CD8-positive, alpha-beta T cell (primary cell): ENCODE measurements at places on chromosomes 3 and 15. TPM values are rescaled to one million over a fixed set of nuclear protein-coding genes. Genes with fewer than 3 reads are reported as not detected.

DNA sequence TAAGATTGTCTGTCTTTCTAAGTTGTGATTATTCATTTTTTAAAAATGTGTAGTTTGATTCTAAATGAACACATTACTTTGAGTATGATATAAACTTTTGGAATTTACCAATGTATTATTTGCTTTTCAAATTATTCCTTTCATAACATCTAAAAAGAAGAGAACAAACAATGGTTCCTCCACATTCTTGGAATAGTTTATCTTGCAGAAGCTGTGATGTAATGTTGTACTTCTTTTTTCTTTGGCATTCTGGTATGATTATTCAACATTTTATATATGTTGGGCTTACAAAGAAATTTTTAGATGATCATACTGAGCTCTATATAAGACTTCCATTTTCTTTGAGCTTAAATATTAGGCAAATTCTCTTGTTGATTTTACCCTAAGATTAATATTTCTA lies 419.2 kb downstream of the DIPK2A start:
- no peak for DNase-seq

DNA sequence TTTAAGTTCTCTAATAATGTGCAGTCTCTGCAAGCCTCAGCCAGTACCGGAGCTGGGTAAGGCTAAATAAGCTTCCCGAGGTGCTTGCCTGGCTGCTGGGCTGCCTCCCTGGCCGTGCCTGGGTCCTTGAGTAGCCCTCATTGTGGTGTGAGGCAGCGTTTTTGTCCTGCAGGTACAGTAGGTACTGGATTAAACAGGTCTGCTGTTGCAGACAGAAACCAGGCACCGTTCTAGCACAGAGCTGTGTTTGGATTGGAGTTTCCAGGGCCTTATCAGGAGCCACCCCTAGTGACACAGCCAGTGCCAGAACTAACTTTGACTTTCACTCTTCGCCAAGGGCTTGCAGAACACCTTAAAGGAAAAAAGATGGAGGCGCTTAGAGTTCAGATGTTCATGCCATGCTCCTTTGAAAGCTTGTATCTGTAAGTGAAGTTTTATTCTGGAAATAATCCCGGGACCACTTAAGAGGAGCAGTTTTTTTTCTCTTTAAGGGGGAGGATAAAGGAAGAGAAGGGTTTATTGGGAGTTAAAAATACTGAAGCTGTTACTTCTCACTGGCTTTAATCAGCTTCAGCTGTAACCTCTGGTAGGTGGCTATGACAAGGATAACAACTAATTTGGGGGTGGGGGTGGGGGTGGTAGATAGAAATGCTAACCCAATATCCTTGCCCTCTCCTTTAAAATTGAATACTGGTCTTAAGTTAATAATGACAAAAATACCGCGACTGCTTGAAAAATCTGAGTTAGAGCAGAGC lies 126.8 kb downstream of the MITF start:
- DNase-seq = no peak

GRCh38 chr15:52790941-52791751 lies 1.0 kb upstream of the ONECUT1 start:
- no peak for DNase-seq

GRCh38 chr3:105806359-105806758 lies 62.5 kb downstream of the CBLB start:
- DNase-seq = peak; percentile 75

DNA sequence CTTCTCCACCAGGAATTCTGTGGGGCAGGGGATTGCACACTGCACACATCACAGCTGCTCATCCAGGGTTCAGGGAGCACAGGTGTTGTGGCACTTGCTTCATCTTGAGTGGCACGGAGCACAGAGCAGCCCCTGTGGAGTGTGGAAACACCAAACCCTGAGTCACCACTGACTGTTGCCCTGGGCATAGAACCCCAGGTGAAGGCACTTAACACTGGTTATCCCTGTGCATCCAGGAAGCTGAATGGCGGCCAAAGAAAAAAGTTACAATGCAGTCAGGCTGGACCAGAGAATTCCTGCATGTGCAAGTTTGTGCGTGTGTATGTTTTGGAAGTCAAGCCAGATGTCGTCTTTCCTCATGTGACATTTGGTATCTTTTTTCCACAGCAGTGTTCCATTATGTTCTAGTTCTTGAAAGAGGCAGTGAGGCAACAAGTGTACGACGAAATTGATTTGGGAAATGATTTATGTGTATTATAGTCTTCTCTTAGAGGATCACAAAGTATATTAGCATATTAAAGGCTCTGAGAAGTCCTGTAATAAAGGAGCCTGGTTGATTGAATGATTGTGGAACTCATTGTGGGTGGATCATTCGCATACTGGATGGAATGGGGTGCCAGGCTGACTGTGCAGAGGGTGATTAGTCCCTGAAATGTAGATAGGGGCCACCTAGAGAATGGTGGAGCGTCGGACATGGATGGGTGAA lies 292.3 kb downstream of the TLE3 start:
- no peak for DNase-seq

GRCh38 chr15:25171856-25172687 lies 217.3 kb downstream of the SNRPN start:
- no peak for DNase-seq

DNA sequence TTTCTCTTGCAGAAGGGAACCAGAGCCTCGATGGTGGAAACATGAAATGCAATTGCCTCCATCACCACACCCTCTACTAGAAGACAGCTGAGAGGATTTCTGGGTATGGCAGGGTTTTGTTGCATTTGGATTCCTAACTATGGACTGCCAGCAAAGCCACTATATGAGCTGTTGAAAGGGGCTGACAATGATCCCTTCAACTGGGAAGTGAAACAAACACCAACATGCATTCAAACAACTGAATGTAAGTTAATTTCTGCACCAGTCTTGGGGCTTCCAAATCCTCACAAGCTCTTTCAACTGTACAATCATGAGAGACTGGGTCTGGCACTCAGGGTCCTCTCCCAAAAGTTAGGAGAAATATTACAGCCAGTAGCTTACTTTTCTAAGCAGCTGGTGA lies 116.7 kb upstream of the PLCL2 start:
- no peak for DNase-seq

- DNase-seq = no peak
Measured at GRCh38 chr15:80662129-80662528, 33.0 kb upstream of the ABHD17C start.

DNA sequence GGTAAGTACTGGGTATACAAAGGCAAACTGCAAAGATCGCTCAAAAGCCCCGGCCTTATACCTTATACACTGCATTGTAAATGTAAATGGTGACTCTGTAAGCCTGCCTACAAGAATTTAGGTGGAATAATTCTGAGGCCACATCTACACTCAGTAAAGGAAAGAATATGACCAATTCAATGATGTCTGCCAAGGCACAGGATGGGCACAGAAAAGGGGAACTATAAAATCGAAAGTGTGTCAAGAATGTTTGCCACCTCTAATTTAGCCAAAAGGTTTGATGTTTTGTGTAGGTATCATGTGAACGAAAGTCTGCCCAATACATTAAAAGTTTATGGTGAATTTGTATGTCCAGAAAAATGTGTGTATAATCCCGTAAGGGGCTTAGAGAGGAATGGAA lies 96.1 kb downstream of the FOXP1 start:
- no peak for DNase-seq

DNA sequence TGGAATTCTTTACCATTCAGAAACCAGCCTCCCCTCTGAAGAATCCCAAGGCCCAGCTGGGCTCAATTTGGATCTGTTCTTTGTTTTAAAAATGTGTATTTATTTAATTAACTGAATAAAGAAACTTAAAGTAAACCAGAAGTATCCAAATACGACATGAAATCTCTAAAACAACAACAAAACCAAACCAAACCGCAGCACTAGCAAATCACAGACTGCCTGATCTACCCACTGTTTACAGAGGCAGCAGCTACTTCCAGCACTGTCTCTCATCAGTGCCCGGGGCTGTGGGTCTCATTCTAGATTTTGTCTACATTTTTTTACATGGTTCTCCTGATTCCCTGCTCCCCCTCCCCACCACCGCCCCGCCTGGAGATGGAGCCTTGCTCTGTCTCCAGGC lies 2.3 kb downstream of the FLNB start:
- DNase-seq = peak; percentile 39

DNA sequence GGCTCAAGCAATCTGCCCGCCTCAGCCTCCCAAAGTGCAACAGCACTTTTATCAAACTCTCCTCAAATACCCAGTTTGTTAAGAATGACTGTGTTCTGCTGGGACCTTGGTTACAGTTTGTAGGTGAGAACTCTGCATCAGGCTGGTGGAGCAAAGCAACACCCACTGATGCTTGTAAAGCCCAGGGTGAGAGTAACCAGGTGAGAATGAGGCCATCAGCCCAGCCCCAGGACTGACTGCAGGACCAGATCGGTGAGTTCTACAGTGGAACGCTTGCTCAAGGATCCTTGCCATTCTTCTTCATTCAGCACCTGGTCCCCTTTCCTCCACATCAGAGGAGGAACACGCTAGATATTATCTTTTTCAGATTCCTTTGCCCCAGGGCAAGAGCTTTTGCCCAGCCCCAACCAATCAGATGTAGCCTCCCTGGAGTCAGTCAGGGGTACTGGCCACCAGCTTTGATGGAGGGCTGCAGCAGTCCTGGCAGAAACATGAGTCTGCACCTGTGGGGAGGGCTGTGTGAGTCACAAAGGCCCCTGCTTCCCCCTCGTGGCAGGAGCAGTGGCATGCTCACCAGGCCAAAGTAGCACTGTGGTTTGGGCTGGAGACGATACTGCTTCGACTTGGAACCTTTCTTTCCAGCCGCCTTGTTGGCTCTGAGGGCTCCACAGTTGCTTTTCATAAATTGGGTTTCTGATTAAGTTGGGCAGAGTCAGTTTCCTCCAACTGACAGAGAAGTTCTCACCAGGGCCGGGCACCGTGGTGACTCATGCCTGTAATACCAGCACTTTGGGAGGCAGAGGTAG lies 3.5 kb upstream of the SHISA5 start:
- DNase-seq = peak; percentile 83

Gene SH3GL3
- not detected for total RNA-seq

Gene PAK6
- total RNA-seq = 0.64 TPM

Gene SLC12A1
- total RNA-seq = not detected
